ENCODE measurements at places on chromosomes 2 and 18.

- no peak for DNase-seq
Measured at GRCh38 chr2:241814643-241815476, 5.9 kb downstream of the NEU4 start.

DNA sequence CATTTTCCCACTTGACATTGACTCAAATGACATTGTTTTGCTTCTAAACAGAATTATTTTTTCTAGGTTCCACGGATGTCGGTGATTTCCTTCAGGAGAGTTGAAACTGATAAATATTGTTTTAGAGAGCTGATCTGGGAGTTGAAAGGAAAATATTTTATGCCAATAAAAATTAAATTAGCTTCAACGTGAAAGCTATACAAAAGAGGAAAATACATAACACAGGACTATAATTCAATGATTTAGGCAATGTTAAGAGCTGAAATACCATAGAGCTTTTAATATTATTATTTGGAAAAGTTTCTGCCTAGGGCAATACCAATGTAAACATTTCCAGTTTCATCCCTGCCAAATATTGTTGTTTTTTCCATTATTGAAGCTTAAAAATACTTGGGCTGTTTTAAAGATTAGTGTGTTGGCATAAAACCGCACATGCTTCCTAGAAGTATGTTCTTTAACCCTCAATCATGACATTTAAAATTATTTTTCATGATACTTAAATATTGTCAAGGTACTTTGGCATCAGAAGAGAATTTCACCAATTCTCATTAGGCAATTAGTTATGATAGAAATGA lies 18.6 kb upstream of the PDE1A start:
- DNase-seq = peak; percentile 15

DNA sequence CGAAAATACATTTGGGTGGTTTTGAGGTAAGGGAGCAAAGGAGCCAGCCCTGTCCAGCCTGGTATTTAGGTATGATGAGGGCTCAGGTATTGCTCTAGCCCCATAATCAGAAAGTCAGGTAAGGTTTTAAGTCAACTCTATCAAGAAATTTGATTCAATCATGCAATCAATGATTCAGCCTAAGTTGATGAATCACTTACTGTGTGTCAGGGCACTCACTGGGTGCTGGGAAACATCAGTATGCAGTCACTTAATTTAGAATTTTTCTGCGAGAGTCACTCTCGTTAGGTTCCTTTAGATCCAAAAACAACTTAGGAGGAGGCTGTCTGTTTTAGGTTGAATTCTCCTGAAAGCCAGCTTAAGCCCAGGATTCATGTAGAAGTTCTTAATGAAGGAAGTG lies 17.7 kb upstream of the SERPINB2 start:
- peak; percentile 76 for DNase-seq

- no peak for DNase-seq
Measured at GRCh38 chr2:102116630-102117471, 25.7 kb upstream of the IL1R1 start.

- DNase-seq = peak; percentile 6
Measured at GRCh38 chr2:142165790-142166189, 35.0 kb upstream of the LRP1B start.

DNA sequence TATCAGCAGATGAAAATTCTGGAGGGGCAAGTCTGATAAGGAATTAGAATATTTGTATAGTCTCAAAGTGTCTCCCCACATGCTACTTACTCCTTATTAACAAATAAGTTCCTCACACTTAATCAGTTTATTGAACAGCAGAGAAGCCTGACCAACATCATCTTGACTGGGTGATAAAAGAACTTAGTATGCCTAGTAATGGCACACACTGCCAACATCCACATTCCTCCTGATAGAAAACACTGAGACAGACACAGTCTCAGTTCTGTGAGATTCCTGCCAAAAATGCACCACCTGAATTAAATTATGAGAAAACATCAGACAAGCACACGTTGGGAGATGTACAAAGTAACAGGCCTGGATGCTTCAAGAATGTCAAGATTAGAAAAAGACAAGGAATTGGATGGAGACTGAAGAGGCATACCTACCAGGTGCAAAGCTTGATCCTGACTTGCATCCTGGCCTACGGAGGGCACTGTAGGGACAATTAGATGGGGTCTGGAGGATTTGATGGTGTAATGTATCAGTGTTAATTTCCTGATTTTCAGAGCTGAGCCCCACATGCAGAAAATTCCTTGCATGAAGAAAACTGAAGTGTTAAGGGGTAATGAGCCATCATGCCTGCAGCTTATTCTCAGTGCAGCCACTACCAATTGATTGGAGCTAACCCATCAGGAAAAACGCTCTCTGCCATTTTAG lies 200.4 kb upstream of the SH3BP4 start:
- DNase-seq = no peak
